Activated T-cell treated with anti-CD3 and anti-CD28 coated beads for 48 hours (primary cell): ENCODE measurements at places on chromosomes 5 and 9.

GRCh38 chr9:20351715-20352114 is 270.6 kb downstream of the MLLT3 start:
- no peak for DNase-seq

DNA sequence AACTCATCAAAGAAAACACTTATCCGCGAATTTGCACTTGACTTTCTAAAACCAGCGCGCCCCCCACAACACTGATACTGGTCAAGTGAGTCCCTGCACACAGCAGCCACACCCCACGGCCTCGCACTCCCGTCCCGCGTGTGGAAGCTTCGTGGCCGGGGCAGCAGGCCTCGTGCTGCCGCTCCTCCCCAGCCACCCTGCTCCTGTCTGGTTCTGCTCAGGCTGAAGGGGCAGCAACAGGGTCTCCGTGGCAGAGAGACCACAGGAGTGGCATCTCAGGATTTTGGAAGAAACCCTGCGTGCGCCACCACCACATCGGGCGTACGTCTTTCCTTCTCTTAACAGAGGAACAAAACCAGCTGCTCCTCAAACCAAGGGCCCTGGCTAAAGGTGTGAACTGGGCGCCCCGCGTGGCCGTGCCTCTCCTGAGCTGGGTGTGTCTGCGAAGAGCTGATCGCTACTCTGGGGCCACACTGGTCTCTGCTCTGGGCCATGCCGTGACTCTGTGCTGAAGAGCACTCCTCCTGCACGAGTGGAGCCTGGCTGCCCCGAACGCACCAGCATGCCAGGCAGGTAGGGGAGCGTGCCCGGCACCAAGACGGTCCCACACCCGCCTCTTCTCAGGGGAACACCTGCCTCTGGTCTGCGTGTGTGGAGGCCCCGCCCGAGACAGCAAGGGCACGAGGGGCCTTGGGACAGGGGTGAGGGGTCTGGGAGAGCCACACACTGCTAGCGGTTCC is 17.4 kb upstream of the LHX3 start:
- DNase-seq, result no peak

DNA sequence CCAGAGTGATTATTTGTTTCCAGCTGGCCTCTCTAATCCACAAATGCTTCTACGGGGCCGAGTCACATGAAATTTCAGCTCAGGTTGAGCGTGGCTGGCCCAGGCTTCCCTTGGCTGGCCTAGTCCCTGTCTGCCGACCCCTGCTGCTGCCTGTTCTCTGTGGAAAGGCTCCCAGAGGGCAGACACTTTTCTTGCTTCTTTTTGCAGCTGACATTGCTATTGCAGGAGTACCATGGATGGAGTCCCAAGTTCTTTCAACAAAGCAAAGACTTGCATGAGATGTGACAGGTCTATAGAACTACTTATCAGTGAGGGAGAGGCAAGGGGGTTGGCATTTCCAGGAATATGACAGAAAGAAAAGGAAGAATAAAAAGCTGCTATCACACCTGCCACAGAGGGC is 287.4 kb upstream of the ARRDC3 start:
- no peak for DNase-seq

GRCh38 chr5:159838551-159839222 is 77.6 kb upstream of the ADRA1B start:
- DNase-seq, result no peak

DNA sequence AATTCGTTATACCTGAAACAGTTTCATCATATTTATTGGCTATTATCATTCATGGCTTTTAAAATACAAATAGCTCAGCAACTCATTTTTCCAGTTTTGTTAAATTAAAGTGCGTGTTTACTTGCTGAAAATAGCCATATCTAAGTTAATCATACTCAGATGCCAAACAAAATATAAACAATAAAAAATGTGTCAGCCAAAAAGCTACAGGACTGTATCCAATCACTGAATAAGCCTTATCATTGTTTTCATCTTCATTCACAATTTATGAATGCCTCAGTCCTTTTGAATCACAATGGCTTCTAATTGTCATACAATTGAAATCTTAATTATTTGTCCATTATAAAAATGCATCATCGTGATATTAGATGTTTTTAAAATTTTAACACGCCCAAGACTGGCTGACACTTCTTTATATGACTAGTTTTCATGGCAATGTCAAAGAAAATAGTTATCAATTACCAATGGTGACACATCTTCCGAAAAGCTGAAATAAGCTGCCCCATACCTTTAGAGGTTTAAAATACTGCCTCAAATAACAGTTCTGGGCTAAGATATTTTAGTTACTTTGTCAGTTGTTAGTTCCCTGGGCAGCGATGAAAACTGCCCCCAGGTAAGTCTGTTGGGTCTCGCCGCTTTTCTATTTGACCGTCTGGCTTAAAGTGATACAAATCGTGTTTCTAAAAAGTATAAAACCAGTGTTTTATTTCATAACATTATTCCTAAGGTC is 1.8 kb downstream of the NFIB start:
- no peak for DNase-seq

GRCh38 chr5:173331956-173332479 is 3.8 kb upstream of the STC2 start:
- peak; percentile 87 for DNase-seq

- DNase-seq, result no peak
Measured at GRCh38 chr5:97383996-97384395, 200.9 kb upstream of the RIOK2 start.
